ENCODE measurements at places on chromosomes 1 and 21. TPM values are rescaled to one million over a fixed set of nuclear protein-coding genes. Genes with fewer than 3 reads are reported as not detected.

GRCh38 chr1:155760751-155761475, 72.0 kb downstream of the DAP3 start:
- DNase-seq: no peak

- DNase-seq: no peak
Observed at GRCh38 chr21:43203591-43203990, 34.8 kb downstream of the CRYAA start.

GRCh38 chr1:9838946-9839345, 15.2 kb upstream of the CLSTN1 start:
- no peak for DNase-seq

RHEX gene
- total RNA-seq: 36.7 TPM

MFAP2 gene
- total RNA-seq: 62.2 TPM

C1orf116 gene
- 0.14 TPM for total RNA-seq

- DNase-seq: no peak
Observed at GRCh38 chr1:113192242-113192641, 119.2 kb downstream of the LRIG2 start.

GRCh38 chr1:208312706-208313105, 68.5 kb upstream of the PLXNA2 start:
- no peak for DNase-seq

- DNase-seq: no peak
Observed at GRCh38 chr1:246580497-246581370, 14.5 kb downstream of the CNST start.

EDARADD gene
- total RNA-seq: not detected

RGS13 gene
- total RNA-seq: 0.56 TPM

WNT2B gene
- 15.4 TPM for total RNA-seq

GRCh38 chr1:113835686-113836290, 23.5 kb upstream of the RSBN1 start:
- DNase-seq: no peak

AADACL3 gene
- total RNA-seq: not detected

DNA sequence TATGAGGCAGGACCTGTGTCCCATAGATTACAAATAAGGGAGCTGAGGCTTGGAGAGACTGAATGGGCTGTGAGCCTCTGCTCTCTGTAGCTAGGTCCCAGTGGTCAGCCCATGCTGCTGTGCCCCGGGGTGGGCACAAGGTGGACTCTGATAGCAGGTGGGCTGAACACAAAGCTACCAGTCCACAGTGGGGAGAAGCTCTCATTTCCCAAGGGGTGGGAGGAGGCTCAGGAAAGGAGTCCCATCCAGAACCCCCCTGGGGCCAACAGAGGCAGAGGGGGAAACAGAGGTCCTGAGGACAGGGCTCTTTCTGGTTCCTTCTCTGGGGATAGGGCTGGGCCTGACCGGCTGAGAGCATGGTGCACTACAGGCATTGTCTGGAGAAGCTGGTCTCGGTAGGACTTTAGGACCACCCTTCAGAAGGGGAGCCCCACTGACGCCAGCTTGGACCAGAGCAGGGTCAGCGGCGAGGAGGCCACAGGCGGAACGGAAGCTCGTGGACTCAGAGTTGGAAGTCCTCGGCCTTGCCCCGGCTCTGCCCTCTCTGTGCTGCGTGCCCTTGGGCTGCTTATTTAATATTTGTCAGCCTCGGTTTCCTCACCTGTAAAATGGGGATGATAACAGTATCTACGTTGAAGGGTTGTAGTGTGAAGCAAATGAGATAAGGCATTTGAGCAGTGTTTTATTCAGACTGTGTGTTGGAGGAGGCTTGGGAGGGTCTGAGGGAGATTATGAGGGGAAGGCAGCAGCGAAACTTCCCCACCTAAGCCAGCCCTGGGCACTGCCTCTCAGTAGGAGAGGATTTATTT, 26.6 kb downstream of the SDE2 start:
- DNase-seq: no peak

GRCh38 chr21:46424621-46425020, 34.1 kb upstream of the DIP2A start:
- DNase-seq: no peak

- peak; percentile 12 for DNase-seq
Observed at GRCh38 chr1:211698161-211699026, 23.0 kb upstream of the NEK2 start.

DNA sequence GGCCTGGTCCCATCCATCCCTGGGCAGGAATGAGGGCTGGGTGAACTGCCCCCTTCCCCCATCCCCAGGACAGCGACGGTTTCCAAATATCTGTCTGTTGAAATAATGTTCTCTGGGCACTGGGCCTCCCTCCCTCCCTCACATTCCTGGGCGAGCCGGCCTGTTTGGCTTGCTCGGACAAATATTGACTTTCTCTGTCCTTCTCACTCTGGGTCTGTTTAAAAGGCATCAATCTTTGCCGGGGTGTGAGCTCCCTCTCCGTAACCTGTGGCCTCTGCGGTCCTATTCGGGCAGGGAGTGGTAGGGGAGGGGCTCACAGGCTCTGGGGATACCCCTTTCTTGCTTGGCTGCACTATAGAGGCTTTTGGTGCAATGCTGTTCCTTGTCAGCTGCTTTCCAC, 40.2 kb downstream of the FOXD2 start:
- no peak for DNase-seq

DNA sequence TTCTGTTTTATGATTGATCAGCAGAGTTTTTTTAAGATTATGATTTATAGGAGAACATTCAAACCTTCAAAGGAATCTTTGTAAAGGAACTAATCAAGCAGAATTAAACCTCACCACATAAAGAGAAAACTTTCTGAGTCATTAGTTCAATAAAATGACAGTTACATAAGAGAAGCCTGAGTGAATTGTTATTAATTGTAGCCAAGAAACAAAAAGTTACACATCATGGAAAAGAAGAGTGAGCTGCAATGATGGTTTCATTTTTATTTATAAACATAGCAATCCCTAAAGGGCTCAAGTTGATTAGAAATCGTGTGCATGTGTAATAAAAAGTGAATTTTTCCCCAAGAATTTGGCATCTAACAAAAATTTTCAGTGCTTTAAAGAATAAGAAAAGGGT, 731.4 kb downstream of the LTN1 start:
- DNase-seq: no peak

SFT2D2 gene
- 65.4 TPM for total RNA-seq

OTUD3 gene
- 3.9 TPM for total RNA-seq

DNA sequence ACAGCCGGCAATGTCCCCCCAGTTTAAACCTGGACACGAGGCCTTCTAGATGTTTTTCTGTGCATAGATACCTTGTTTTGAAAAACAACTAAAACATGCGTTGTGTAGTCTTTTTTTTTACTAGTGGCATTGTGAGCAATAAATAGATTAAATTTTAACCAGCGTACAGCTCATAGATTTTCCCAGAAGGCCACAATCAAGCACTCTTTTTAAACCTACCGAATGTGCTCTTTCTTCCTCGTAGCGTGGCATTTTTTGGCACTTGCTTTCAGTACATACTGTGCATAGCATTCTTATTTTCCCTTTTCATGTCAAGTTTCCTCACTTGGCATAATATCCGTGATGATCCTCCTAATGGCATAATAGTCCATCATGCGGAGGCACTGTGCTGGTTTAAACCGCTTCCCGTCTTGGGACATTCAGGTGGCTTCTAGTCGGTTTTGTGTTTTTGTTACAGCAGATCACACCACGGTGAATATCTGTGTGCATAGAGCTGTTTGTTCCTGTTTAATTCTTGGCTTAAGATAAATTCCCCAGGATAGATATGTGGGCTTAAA, 95.3 kb downstream of the PDE9A start:
- no peak for DNase-seq

PRRX1 gene
- total RNA-seq: 171 TPM

GRCh38 chr1:172117800-172118199, 276.5 kb downstream of the DNM3 start:
- DNase-seq: no peak

OR6N2 gene
- not detected for total RNA-seq

DNA sequence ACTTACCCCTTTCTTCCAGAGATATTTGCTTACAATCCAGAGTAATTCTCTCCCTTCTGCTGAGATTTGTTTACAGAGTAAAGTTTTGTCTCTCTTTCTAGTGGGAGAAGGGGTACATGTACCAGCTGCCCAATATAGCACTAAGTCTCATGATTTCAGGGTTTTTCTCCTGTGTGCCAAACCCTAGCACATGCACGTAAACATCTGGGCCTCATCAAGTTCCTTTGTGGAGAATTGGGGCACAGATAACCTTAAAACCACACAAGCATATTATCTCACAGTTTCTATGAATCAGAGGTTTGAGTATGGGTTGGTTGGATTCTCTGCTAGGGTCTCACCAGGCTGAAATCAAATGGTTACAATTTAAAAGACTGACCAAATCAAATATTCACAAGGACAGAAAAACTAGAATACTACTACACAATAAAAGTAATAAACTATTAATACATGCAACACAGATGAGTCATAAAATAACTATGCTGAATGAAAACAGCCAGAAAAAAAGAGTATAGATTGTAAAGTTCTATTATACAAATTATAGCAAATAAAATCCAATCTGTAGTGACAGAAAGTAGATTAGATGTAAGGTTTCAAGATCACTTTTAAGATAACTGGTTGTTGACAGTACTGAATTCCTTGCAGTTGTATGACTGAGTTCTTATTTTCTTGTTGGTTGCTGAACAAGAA, 347.4 kb upstream of the PTBP2 start:
- DNase-seq: no peak

- no peak for DNase-seq
Observed at GRCh38 chr21:44062380-44062779, 44.8 kb upstream of the PWP2 start.

DNA sequence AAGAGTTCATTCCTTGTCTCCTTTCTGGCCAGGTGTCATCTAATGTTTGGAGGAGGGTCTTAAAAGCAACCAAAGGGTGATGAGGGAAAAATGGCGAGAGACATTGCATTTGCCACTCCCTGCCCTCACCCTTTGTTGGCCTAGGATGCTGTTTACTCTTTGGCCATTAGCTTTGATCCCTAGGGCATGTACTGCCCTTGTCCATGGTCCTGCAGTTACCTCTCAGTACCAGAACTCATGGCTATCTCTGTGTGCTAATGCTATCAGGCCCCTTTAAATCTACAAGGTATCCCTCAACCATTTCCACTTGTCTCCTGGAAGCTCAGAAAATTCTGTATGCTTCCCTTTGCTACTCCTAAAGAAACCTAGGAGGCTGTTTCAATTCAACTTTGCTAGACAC, 424.8 kb upstream of the PLXNA2 start:
- no peak for DNase-seq

DNA sequence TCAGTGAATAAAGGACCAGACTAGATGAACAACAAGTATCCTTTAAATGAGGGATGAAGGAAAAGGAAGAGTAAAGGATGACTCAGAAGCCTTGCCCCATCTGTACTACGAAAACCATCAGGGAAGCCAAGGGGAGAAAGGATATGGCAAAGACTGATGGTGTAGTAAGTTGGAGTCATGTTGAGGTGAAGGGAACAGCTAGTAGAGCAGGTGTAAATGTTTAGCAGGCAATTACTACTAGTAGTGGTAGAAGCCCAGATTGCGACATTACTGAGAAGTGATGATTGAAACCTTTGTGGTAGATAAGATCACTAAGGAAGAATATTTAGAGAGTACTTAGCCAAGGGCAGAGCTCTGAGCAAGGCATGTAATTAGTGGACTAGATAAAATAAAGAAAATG, 84.0 kb downstream of the PHTF1 start:
- no peak for DNase-seq

GRCh38 chr1:7207875-7208646, 422.8 kb downstream of the CAMTA1 start:
- DNase-seq: no peak

DNA sequence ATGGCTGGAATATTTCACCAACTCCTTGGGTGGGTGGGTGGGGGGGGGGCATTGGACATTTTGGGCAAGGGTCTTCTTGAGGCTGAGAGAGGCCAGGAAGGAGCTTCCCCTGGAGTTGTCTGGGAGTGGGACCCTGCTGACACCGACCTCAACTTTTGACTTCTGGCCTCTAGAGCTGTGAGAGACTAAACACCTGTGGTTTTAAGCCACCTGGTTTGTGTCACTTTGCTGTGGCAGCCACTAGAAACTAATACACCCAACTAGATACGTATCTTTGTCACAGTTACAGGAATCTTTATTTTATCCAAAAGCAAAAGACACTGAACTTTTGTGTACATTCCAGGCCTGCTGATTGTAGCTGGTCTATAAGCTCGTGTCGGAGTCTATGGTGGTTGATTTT, 9.9 kb upstream of the RIPK4 start:
- DNase-seq: no peak

TMEM240 gene
- 11.1 TPM for total RNA-seq

ARHGEF16 gene
- 1.6 TPM for total RNA-seq

- DNase-seq: no peak
Observed at GRCh38 chr1:88021529-88021928, 662.5 kb upstream of the PKN2 start.

MATN1 gene
- total RNA-seq: 1.5 TPM

GRCh38 chr1:171279678-171280077, 31.4 kb downstream of the FMO1 start:
- no peak for DNase-seq

OLIG2 gene
- not detected for total RNA-seq

DCDC2B gene
- not detected for total RNA-seq

RAB25 gene
- not detected for total RNA-seq

LGR6 gene
- total RNA-seq: 99.0 TPM

DNA sequence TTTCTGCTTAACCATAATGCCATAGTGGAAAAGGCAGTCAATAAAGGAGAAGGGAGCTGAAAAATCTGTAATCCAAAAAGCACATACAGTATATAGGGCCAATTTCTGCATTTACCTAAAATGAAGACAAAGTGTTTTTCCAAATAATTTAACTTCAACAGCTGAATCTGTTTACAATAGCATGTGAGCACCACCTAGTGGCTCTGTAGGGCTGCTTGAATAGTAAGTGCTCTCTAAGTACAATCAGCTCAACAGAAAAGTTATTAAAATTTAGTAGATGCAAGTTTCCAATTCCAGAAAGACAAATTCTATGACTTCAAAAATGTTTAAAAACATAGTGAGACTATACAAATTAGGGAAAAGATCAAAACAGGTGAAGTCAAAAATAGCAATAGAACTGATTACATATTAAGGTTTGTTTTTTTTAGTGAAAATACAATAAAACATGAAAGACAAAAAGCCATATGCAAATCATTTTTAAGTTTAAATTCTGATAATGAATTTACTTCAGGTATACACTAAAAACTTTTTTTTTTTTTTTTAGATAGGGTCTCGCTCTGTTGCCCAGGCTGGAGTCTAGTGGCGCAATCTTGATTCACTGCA, 220.0 kb downstream of the SETD4 start:
- peak; percentile 17 for DNase-seq

GRCh38 chr1:31620631-31621497, 3.4 kb downstream of the HCRTR1 start:
- no peak for DNase-seq

All from thoracic aorta (tissue), 2 donors.